A549 treated with Hydrocortisone at 1 μM for 4 hours (cell line): ENCODE measurements at places on chromosomes 7 and 10. TPM values are rescaled to one million over a fixed set of nuclear protein-coding genes. Genes with fewer than 3 reads are reported as not detected.

EGFR gene
- 82.3 to 139 TPM (median 107 TPM) in 5 replicates for total RNA-seq

SFRP5 gene
- 2.2 to 2.7 TPM (median 2.6 TPM) in 5 replicates for total RNA-seq

SMO gene
- 11.4 to 14.9 TPM (median 14.3 TPM) in 5 replicates for total RNA-seq

VOPP1 gene
- 86.2 to 97.9 TPM (median 90.8 TPM) in 5 replicates for total RNA-seq

PRXL2A gene
- 43.5 to 46.9 TPM (median 44.0 TPM) in 5 replicates for total RNA-seq
